ENCODE measurements at places on chromosomes 11 and 22.

- peak; percentile 67 for DNase-seq
Measured at GRCh38 chr11:57779276-57779675, 17.7 kb downstream of the CTNND1 start.

DNA sequence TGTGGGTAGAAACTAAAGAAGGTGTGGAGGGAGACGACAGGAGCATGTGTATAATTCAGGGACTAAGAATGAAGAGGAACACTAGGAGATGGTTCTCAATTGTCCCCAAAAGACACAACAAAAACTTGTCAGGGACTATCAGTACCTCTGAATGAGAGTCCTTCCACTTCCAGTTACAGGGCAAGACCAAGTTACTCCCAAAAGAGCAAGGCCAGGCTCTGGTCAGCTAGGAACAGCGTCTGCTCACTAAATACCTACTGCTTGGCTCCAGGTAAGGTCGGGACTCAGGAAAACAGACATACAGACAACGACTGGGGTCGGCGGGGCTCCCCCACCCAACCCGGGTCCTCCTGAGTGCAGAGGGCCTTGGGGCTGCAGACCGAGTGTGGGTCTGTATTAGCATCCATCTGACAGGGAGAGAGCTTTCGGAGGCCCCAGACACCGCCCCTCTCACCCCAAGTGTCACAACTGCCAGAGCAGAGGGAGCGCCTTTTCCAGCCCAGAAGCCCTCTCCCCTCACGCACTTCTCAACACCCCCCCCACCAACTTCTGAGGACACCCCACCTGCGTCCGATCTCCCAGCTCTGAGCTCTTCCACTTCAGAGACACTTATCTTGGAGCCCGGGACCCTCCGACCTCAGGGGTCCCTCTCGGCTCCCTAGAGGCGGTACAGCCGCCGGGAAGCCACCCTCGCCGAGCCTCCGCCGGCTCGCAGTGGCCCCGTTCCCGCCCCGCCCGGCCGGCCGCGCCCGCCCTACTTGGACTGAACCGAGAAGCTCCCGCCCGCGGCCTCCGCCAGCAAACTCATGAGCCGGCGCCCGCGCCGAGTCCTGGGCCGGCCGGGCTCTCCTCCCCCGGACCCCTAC is 522 bp downstream of the RHOG start:
- no peak for DNase-seq

- DNase-seq: no peak
Measured at GRCh38 chr11:86749821-86750401, 50.4 kb upstream of the PRSS23 start.

DNA sequence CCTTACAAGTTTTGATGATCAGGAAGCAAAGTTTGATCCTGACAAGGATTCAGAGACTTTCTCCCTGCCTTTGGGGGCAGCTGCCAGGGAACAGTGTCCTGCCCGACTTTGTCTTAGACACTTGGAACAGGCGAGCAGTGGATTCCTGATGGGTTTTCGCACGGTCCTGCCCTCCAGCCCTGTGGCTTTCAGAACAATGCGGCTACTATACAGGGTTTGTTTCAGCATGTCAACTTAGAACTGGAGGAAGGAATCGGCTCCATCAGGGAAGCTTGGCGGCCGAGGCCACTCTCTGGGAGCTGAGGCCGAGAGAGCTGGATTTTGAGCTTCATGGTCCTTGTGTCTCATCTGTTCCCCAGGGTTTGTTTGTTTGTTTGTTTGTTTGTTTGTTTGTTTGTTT is 11.5 kb downstream of the ANO1 start:
- no peak for DNase-seq

- DNase-seq: peak; percentile 45
Measured at GRCh38 chr22:27545085-27545484, 256.5 kb downstream of the MN1 start.

DNA sequence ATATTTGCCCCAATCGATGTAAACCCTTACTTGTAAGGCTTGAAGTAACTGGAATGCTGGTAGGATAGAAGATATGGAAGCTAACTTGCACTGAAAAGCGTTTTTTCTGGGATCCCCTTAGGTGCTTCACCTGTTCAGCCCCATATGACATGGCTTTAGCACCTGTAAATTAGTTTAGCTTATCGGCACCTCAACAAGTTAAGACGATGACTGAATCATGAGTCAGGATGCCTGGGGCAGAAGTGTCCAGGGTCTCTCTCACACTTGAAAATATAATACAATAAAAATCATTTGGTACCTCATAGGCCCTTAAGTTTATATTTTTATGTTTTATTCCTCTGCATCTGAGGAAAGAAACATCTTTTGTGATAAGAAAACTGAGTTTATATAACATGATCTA is 409.2 kb upstream of the LRRC4C start:
- no peak for DNase-seq

DNA sequence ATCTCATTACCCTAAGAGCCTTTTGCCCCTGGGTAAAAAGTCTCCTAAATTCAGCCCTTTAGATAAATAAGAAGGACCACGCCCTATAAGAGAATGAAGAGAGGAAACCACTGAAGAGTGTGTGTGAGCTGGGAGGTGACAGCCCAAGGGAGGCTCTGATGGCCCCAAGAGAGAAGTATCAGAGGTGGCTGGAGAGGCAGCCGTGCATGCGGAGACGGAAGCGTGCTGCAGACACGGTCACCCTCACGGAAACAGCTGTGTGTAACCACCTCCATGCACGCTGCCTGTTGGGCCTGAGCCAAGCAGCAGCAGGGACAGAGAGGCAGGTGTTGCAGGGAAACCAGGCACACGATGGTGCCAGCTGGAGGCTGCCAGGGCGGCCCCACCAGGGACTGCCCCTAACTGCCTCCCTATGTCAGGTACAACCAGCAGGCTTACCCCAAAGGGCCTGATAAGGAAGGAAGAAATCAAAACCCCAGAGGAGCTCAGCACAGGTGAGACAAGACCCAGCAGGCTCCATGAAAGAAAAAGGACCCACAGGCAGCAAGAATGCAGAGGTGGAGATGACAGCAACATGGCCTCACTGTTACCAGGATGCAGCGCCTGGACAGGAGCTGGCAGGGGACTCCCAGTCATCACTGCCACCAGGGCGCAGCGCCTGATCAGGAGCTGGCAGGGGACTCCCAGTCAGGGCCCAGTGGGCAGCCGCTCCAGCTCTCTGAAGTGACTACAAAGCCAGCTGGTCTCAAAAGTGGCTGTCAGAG is 7.8 kb downstream of the LARGE2 start:
- peak; percentile 87 for DNase-seq

DNA sequence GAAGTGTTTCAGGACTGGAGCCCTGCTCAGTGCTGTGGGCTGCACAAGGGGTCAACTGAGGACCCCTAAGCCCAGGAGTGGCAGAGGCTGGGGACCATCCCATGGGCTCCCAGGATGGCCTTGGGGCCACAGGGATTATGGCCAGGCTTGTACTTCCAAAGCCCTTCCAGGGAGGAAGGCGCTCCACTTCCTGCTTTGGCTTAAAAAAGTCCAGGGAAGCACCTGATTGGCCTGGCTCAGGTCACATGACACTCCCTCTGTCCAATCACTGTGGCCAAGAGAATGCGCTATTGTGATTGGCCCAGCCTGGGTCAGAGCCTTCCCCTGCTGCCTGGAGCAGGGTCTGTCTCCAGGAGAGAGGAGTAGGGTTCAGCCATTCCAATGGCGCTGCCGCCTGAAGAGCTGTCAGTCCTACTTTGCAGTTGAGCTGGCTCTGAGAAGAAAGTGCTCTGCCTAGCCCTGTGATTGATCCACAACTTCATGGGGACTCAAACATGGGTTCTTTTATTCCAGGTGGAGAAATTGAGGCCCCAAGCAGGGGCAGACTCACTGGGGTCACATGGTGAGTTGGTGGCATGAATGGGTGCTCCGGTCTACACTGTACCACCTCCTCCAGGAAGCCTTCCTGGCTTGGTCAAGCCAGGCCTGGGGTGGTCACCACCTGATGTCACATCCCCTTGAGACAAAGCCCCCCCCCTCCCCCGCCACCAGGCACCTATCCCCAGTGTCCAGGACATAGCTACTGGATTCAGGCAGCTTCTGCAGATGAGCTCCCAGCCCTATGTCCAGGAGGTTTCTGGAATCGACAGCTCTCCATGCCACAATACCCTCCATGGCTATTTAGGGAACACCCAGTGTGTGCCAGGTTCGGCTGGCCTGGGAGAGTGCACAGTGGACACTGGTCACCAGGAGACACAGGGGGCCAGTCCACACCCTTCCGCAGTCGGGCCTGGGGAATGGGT is 48.2 kb downstream of the RTN4R start:
- no peak for DNase-seq

DNA sequence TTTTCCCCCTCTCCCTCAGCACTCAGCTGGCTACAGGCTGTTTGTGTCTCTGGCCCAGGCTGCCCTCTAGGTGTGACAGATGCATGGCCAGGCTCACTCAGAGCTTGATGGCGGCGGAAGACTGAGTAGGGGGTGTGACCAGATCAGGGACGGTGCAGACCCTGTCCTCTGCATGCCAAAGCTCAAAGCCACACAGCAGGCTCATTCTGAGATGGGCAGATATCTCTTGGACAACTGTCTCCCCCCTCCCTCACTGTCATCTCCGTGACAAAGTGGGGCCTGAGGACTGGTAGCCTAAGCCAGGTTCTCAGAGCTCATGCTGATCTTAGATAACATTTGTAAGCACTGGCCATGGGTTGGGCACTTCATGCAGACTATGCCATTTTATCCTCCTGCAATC is 231.3 kb downstream of the DSCAML1 start:
- DNase-seq: no peak

- no peak for DNase-seq
Measured at GRCh38 chr22:46469711-46470110, 67.7 kb downstream of the CELSR1 start.

DNA sequence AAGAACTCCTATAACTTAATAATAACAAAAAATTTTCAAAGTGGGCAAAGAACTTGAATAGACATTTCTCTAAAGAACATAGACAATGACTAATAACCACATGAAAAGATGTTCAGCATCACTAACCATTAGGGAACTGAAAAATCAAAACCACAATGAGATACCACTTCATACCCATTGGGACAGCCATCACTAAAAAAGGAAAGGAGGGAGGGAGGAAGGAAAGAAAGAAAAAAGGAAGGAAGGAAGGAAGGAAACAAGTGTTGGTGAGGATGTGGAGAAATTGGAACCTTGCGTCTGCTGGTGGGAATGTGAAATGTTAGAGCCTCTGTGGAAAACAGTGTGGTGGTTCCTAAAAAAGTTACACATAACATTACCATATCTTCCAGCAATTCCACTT is 55.8 kb downstream of the MS4A13 start:
- DNase-seq: no peak

- DNase-seq: peak; percentile 92
Measured at GRCh38 chr11:57568330-57568766, 876 bp upstream of the UBE2L6 start.

DNA sequence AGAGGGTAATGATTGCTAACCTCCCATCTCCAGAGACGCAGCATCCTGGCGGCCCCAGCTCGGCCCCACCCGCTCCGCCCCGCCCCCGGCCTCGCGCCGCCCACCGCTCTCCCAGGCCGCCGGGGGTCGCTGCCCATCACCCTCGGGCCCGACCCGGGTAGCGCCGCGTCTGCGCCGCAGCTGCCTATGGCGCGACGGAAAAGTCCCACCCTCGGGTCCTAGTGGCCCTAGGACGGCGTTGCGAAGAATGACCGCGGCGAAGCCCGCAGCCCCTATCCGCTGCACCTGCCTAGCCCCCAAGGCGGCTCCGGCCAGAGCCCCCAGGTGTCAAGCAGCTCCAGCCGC is 457 bp downstream of the CPSF7 start:
- DNase-seq: no peak

DNA sequence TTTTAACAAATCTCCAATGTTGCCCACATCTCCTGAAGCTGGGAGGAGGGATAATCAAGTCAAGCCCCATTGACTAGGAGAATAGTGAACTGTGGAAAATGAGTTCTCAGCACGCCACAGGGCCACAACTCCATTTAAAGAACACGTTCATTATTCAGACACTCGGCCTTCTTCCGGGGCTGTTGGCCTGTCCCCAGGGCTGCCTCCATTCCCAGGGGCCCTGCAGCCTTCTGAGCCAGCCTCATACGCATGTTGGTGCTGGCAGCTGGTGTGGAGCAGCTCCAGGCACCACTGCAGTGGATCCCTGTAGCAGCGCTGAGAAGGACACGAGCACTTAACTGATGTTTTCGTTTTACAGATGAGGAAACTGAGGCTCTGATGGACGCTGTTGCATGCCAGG is 87.5 kb upstream of the RCN1 start:
- DNase-seq: no peak

GRCh38 chr11:100841711-100842407 is 154.8 kb downstream of the ARHGAP42 start:
- DNase-seq: no peak

DNA sequence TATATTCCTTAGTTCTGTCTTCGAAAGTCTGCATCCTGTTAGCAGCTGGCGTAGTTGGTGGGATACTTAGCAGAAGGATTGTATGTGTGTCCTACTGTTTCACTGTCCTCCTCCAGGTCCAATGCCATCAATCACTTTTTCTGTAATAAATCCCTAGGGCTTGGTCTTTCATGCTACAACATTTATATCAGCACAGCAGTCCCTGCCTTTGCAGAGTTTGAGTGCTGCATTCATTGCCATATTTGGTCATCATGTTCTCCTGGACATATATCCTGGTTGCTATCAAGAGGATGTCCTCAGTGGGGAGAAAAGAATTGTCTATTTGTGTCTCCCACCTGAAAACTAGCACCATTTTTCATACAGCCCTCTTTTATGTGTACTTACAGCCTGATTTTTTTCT is 67.0 kb downstream of the OR5AK2 start:
- no peak for DNase-seq

GRCh38 chr22:27299181-27300085 is 502.1 kb downstream of the MN1 start:
- DNase-seq: peak; percentile 79

GRCh38 chr11:126436209-126436755 is 80.8 kb downstream of the ST3GAL4 start:
- DNase-seq: no peak

- DNase-seq: peak; percentile 96
Measured at GRCh38 chr11:2888266-2888968, 2.8 kb upstream of the CDKN1C start.

DNA sequence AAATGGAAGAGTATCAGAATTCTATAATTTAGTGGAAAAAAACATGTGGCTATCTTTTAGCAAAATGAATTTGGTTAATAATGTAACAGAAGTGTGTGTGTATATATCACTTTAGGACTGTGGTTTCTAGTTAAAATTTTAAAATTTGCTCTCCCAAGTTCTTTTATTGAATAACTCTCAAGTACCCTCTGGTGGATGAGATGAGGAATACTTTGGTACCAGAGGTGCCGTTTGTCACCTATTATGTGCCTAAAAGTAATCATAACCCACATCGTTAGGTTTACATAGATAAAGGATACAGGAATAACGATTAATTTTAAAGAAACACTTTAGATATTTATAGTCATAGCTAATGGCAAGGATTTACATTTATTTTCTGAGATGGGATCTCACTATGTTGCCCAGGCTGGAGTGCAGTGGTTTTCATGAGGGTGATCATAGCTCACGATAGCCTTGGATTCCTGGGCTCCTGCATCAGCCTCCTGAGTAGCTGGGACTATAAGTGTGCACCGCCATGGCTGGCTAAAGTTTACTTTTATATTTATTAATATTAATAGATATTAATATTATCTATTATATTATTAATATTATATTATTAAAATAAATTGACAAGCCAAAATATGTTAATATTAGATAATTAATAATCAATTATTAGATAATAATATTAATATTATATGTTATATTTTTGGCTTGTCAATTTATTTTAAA is 66.7 kb upstream of the CAPRIN1 start:
- no peak for DNase-seq

- peak; percentile 95 for DNase-seq
Measured at GRCh38 chr22:32474635-32475467, at the start of gene FBXO7. FBXO7 (plus strand) TSS chr22:32474811; CDS start chr22:32475003, 192 bp downstream.

Measured in kidney (tissue), 22 donors.